ENCODE measurements at places on chromosomes 13 and 19.

- no peak for DNase-seq
Observed at GRCh38 chr13:30256713-30257467, 50.5 kb downstream of the KATNAL1 start.

DNA sequence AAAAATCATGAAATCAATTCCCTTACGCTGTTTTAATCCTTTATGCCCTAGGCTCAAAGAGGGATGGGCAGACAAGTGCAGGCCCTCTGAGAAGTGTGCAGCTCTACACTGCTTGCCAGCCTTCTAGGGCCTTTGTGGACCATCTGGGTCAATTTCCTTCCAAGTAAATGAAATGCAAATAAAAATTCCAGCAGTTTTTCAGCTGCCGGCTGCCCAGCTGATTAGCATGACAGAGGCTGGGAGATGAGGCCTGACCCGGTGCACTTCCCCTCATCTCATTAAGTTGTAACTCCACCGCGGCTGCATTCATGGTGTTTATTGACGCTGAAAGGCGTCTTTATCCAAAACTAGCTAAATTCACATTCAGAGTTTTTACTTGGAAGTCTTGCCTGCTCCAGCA, 47.5 kb upstream of the GSX1 start:
- no peak for DNase-seq

DNA sequence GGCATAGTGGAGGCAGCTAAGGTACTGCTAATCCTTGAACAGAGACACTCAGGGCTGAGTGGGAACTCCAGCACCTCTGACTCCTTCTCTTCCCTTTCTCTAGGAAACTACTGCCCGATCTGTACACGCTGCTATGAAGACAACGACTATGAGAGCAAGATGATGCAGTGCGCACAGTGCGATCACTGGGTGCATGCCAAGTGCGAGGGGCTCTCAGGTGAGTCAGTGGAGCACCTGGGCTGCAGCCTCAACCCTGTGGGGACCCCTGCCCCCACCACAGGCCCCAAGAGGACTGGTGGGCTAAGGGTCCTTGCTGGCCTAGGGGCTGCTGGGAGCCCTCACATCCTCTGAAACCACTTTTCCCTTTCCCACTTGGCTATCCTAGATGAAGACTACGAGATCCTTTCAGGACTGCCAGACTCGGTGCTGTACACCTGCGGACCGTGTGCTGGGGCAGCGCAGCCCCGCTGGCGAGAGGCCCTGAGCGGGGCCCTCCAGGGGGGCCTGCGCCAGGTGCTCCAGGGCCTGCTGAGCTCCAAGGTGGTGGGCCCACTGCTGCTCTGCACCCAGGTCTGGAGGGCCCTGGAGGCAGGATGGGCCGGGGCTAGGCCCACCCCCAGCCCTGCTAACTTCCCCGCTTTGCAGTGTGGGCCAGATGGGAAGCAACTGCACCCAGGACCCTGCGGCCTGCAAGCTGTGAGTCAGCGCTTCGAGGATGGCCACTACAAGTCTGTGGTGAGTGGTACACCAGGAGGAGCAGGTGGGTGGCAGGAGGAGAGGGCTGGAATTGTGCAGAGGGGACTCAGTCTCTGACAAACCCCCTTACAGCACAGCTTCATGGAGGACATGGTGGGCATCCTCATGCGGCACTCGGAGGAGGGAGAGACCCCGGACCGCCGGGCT, 9.5 kb downstream of the KMT2B start:
- no peak for DNase-seq

DNA sequence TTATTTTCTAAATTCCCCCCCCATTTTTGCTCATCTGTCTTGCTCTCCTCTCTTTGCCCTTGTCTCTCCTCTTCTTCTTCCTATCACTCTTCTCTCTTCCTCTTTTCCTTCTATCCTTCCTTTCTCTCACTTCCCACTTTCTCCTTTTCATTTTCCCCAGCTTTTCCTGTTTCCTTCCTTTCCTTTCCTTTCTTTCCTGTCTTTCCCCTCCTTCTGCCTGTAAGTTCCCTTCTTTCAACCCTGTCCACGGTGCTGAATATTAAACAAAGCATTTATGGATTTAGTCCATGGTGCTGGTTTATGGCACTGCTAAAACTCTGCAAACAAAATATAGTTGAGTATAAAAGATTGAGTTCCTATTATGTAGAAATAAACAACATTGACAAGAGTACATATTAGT, 27.6 kb downstream of the SCEL start:
- no peak for DNase-seq

- DNase-seq, result no peak
Observed at GRCh38 chr13:43268632-43269031, 245.2 kb downstream of the DNAJC15 start.

- DNase-seq, result no peak
Observed at GRCh38 chr13:92259523-92259922, 861.1 kb downstream of the GPC5 start.

DNA sequence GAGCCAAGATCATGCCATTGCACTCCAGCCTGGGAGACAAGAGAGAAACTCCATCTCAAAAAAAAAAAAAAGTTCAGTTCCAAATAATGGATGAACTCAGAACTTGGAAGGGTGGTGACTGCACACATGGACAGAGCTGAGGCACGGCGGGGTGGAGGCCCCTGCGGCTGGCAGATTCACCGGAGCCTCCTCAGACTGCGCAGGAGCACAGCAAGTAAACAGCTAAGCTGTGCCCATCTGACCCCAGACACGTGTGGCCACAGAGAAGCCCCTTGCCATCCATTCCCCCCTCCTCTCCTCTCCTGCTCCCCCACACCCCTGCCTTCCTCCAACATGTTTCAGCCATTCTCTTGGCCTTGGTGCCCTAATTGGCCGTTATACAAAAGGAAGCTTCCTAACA, 15.6 kb upstream of the PROZ start:
- DNase-seq, result no peak

- DNase-seq, result peak; percentile 75
Observed at GRCh38 chr19:43784241-43784980, 3.6 kb upstream of the KCNN4 start.

DNA sequence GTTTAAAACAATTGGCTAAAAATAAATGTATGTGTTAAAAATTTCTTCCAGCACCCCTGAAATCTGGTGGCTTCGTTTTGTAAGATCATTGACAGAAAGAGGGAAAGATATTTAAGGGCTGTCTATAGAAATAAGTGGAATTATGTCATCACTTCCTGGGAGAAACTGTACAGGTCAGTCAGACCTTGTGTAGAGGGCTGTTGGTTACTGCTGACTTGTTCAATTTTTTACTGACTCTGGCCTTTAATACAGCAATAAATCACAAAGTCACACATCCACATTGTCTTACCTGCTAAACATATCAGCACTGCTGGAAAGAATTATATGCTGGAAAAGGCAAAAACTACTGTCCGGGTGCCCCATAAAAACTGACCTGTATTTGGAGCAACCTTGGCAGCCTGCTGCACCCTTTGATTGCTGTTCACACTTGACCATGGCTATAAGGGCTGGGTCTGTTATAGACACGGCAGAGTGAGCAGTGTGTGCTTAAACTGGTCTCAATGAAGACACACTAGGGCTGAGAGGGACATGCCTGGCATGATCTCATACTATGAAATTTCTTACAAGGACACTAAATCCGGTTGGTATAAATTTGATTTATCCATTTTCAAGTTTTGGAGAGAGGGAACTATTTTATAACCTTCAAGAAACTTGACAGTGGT, 162.1 kb downstream of the NHLRC3 start:
- DNase-seq, result no peak

DNA sequence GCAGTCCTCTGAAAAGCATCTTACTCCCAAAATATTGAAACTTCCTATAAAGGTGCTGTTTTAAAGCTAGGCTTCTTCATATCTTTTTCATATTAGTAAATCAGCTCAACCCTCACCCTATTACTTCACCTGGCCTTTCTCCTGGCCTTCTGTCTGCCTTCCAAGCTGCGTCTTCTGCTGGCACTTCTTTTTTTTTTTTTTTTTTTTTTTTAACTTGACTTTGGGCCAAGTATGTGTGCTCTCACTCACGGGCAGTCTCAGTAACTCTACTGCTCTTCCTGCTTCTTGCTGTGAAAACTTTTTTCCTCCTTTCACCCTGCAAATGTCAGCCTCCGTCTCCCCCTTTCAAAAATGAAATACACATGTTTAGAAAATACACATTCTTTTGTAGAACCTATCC, 41.2 kb upstream of the KCTD4 start:
- DNase-seq, result no peak

DNA sequence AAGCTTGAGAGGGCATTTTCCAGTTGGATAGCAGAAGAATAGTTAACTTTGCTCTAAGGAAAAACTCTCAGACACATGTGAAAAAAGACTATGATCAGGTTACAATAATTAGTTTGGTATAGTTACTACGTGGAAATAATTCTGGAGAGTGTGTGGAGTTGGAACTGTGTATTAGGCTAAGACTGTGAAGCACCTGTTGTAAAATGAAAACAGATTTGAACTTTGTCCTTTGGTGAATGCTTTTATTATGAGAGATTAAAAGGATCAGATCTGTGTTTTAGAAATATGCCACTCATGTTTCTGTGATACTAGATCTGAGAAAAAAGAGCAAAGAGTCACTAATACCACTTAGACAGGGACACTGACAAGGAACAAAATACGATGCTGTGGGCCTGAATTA, 807.5 kb upstream of the ATXN8OS start:
- DNase-seq, result no peak

GRCh38 chr13:71727662-71728061, 139.3 kb downstream of the DACH1 start:
- no peak for DNase-seq

- DNase-seq, result no peak
Observed at GRCh38 chr13:109593230-109593629, 193.2 kb downstream of the IRS2 start.

DNA sequence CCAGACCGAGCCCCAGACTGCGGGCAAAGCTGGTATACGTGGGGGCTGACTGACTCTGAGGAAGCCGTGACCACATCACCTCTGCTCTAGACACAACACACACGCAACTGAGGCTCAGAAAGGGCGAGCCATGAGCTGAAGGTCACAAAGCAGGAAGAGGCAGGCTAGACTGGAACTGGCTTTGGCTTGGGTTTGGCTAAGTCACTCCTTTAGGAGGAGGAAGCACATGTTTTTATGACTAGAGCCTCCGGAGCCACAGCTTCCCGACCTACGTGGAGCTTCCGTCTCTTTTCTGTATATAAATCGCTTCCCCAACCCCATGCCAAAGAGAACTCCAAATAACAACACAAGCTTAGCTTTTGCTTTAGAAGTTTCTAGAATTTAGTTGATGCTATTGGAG, 48.0 kb downstream of the RFX2 start:
- peak; percentile 53 for DNase-seq

- DNase-seq, result no peak
Observed at GRCh38 chr13:81393721-81394120, 1052.8 kb upstream of the SPRY2 start.

DNA sequence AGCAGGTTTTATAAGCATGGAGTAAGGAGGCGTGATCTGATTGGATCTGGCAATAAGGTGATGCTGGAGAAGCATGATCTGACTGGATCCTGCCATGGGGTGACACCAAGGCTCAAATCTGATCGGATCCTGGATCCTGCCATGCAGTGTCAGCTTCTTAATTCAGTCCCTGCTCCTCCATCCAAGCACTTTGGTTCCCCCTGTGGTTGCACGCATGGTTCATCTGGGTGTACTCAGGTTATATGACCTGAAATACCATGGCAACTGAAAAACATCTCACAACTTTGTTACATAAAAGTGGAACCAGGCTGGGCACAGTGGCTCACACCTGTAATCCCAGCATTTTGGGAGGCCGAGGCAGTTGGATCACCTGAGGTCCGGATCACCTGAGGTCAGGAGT, 17.6 kb upstream of the KLK4 start:
- DNase-seq, result no peak

DNA sequence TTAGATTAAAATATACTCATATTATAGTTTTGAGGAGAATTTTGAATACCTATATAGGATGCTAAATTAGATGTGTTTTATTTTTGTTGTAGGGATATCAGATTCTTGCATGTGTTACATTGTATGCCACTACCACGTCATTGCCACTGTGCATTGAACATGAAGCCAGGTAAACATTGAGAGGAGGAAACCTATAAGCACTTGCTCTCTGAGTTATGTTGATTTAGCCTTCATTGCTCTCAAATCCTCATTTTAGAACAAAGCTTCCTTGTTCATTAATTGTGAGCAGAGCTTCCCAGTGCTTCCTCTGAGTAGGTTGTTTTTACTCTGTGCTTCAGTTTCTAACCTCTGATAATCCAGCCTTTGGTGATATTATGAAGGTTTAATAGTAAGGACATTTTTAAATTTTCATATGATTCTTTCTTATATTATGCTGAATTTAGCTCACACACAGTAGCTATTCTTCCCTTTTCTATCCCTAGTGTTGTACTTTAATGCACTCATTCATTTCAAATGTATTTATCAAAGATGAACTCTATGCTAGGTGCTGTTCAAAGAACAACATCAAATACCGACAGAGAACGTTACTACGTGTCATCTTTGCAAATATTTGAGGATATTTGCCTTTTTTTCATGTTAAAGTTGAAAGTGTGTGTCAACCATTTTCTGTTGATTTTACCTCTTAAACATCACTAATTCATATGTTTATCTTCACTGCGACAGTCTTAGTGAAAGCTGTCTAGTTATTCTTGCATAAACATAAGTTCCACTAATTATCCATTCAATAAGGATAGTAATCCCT, 1448.0 kb upstream of the MIR17HG start:
- no peak for DNase-seq

- DNase-seq, result no peak
Observed at GRCh38 chr13:108700422-108701170, 71.2 kb downstream of the MYO16 start.

DNA sequence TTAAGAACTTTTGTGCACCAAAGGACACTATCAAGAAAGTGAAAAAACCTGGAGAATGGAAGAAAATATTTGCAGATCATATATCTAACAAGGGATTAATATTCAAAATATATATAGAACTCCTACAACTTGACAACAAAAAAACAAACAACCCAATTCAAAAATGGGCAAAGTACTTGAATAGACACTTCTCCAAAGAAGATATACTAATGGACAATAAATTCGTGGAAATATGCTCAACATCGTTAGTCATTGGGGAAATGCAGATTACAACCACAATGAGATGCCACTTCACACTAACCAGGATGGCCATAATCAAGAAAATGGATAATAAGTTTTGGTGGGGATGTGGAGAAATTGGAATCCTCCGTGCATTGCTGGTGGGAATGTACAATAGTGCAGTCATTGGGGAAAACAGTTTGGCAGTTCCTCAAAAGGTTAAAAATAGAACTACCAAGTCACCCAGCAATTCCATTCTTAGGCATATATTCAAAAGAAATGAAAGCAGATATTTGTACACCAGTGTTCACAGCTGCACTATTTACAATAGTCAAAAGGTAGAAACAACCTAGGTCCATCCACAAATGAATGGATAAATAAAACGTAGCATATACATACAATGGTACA, 2.2 kb upstream of the LSR start:
- no peak for DNase-seq

DNA sequence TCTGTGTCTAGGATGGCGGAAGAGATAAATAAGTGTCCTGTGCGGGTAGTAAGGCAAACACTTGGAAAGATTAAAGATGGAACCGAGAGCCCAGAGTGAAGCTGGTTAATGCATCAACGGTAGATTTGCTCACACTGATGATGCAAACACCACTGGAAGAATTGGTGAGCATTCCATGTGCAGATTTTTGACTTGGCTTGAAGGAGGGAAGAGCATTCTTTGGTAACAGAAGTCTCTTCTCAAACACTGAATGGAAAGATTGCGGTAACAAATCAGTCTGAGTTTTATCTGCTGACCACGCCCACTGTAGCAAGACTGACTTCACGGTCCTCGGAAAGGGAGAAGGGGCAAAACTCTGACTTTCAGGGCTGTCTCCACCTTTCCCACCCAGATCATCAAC, 112.5 kb downstream of the COL4A1 start:
- no peak for DNase-seq

- no peak for DNase-seq
Observed at GRCh38 chr19:17599780-17600179, 44.3 kb downstream of the COLGALT1 start.

GRCh38 chr19:33736158-33736557, 60.5 kb upstream of the KCTD15 start:
- no peak for DNase-seq

Data from activated naive CD8-positive, alpha-beta T cell treated with anti-CD3 and anti-CD28 coated beads for 36 hours (primary cell).